ENCODE measurements at places on chromosomes 6 and 20.

DNA sequence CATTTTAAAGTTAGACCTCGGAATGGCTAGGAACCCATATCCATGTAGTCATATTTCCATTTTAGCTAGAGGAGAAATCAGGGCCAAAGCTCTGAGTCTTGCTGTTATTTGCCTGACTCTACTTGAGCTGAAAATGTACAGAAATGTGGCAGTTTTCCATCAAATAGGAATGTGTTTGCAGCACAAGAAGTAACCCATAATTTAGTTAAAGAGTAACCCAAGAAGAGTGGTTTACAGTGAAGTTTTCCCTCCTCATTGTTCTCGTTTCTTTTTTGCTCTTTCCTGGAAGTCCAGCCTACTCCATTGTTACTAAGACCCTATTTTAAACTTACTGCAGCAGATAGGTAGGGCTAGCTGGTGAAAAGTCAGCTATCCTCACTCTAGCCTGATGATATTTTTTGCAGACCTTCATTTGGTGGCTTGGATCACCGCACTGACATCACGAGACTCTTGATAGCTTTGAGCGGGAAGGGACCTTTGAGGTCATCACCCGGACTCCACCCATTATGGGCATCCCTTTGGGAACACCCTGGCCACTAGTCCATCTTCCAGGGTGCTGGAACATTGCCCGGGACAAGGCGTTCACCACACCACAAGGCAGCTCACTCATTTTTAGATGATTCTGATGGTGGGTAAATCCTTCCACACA is 28.0 kb upstream of the ADGRF5 start:
- DNase-seq: no peak

DNA sequence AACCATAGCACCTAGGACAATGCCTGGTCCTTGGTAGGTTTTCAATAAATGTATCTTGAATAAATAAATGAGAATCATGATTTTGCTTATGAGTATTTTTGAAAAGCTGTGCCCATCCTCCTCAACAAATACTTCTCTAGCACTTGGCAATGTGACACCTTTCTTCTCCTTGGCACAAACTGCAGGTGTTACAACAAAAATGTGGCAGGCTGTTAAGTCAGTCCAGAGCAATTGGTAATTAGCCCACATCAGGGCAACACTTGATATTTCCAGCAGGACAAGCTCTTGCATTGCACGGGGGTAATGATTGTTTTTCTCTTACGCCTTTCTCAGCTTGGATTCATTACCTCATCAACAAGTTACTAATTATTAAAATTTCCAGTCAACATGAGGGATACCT is 31.6 kb upstream of the SNX9 start:
- DNase-seq: no peak

DNA sequence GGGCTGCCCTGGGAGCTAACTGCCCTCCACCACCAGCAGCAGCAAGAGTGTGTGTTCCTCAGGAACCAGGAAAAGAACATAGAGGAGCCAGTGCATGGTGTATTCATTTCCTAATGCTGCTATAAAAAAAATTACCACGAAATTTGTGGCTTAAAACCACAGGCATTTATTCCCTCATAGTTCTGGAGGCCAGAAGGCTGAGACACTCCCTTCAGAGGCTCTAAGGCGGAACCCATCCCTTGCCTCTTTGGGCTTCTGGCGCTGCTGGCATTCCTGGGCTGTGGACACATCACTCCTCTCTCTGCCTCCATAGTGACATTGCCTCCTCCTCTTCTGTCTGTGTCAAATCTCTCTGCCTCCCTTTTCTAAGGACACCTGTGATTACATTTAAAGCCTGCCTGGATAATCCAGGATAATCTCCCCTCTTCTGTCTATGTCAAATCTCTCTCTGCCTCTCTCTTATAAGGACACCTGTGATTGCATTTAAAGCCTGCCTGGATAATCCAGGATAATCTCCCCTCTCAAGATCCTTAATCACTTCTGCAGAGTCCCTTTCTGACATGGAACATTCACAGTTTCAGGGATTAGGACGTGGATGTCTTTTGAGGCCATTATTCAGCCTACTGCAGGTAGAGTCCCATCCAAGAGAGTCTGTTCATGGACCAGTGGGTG is 54.7 kb downstream of the NDUFAF5 start:
- no peak for DNase-seq

GRCh38 chr6:91304521-91304920 is 717.6 kb upstream of the MAP3K7 start:
- no peak for DNase-seq

- no peak for DNase-seq
These were observed 20.5 kb downstream of the GCLC start for GRCh38 chr6:53524455-53524815.

- DNase-seq: no peak
These were observed 174.6 kb downstream of the ADGRG6 start for GRCh38 chr6:142476452-142476851.

DNA sequence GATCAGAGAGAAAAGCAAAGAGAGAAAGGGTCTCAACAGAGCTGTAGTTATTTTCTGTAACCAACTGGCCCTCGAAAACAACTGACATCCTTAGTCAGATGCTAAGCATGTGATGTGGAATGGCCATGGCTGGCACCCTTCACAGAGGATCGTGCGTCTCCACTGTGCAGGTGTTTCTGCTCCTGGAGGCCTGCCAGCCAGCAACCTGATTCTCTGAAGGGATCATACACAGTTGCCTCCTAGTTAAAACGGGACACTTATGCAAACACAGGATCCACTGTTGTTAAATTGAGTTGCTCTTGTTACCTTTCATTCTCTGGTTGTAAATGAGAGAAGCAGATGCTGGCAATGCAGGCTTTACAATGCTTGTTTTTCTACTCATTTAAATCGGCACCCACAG is 148.5 kb downstream of the HDGFL1 start:
- no peak for DNase-seq

- no peak for DNase-seq
These were observed 176.7 kb upstream of the RSPO3 start for GRCh38 chr6:126941751-126942150.

DNA sequence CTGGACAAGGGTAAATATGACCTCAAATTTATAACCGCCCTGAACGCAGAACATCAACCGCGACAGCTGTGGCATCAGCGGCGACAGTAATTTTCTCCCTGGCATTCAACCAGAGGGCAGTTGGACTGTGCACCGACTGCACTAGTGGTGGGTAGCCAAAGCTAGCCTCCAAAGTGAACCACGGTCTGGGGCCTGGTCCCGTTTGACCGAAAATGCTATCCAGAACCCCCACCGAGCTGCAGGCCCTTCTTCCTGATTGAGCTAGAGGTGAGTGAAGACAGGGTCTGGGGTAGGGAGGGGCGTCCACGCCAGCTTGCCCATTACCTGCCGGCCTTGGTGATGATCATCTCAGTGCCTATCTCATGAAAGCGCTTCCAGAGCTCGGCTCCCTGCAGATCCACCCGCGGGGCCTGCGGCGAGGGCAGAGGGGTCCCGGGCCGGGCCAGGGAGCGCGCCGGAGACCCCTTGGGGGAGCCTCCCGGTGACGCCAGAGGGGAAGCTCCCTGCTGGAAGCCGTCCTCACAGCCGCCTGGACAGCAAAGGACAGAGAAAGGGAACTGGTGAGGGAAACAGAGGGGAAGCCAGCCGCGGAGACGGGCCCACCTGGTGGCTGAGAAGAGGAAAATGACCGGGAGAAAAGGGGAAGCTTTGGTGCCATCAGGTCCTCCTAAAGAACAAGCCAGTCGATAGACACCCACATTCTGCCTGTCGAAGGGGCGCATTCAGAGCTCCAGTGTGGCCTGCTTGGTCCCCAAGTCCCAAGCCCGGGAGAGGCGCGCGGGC is 2.0 kb downstream of the TBX18 start:
- no peak for DNase-seq

GRCh38 chr6:96014846-96015517 is 792 bp upstream of the FUT9 start:
- no peak for DNase-seq

DNA sequence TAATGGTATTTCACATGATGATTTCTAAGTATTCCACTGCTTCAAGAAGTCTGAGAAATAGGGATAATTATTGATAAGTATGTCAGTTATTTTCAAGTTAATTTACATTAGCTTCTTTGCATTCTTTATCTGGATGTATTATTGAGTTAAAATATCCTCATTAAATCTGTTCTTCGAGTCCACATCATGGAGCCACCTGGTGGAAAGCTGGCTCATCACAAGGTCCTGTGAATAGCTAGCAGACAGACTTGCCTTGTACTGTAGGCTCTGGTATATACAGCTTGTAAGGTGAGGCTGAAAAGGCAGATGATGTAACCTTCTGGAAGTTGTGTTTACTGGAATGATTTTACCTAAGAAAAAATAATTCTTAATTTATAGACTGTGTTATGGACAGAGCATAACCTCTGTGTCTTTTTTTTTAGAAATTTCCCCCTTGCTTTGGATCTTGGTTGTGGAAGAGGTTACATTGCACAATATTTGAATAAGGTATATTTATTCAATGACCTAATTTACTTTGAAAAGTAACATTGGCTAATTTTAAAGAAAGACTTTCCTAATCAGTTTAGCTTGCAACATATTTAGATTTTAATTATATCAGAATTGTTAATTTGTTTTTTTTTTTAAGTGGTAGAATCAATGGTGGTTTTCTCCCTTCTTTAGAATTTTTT is 3.5 kb downstream of the NDUFAF5 start:
- DNase-seq: peak; percentile 14

DNA sequence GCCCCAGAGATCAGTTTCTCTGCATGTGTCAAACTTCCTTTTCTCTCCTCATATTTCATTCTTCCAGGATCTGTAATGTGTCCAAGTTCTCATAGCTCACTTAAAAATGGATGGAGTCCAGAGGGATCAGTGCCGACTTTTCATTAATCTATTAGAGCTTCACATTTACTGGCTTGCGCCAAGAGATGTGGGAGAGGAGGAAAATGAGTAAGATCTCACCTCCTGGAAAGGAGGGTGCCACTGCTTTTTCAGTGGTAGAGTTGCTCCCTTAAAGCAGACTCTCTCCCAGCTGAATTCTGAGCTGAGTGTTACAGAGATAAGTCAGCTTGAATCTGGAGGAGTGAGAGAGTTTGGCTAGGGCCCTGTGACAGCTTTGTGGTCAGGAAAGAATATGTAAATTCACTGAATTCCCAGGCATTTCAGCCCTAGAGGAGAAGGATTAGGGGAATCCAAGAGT is 175.9 kb downstream of the SOX4 start:
- DNase-seq: no peak

DNA sequence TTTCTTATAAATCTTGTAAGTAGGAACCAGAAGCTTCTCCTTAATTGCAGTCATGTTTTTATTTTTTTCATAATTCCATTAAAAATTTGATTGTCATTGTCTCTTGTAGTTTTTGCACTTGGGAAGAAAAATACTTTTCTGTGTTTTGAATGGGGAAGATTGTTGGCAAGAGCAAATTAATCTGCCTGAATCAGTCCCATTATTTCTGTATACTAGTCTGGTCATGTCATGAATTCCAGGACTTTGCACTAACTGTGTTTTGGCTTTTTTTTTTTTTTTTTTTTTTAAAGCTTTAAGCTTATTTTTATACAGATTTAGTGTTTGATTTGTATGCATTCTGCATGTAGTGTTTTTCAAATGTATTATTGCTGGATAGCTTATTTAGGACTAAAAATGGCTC is 47.6 kb downstream of the RALGAPB start:
- no peak for DNase-seq

- no peak for DNase-seq
These were observed 29.7 kb downstream of the ATXN1 start for GRCh38 chr6:16731478-16732051.

- DNase-seq: no peak
These were observed 273.3 kb downstream of the ALDH8A1 start for GRCh38 chr6:134676307-134677281.

DNA sequence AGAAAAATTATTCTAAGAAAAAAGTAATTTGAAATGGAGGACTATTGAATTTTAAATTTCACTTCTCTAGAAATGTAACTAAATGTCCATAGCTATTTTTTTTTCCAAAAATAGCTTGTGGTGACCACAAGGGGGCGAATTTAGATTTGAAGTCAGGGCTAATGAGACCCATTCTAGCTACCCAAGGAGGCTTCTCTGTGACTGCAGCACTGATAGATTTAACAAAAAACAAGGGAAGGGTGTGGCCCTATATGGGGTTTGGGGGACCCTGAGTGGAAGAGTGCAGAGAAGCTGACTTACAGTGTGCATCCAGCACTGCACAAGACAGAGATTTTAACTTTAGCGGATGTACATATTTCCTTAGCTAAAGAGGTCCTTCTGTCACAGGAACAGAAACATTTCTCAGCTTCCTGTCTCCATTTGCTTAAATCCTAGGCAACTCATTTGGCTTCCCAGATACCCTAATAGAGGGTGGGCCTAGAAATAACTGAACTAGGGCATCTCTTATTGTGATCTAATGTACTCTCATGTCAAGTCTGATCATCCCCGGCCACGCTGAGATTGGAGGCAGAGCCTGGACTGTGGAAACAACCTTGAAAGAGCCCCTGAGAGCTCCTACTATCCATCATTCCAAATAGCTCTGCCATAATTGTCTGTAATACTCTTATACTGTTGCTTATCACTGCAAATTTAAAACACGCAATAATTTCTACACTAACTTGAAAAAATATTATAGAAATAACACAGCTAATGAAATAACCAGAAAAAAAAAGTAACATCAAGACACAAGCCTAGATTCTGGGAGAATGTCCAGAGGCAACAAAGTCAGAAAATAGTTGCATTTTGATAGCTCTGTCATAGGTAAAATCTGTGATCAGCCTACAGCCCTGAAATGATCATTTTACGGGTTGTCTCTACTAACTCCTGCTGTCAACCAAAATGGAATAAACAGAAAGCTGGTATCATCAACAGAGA is 93.6 kb downstream of the SNAP91 start:
- no peak for DNase-seq

- DNase-seq: no peak
These were observed 59.0 kb downstream of the PPP1R14C start for GRCh38 chr6:150201772-150202329.

GRCh38 chr6:90039911-90040310 is 145.6 kb downstream of the GJA10 start:
- no peak for DNase-seq

DNA sequence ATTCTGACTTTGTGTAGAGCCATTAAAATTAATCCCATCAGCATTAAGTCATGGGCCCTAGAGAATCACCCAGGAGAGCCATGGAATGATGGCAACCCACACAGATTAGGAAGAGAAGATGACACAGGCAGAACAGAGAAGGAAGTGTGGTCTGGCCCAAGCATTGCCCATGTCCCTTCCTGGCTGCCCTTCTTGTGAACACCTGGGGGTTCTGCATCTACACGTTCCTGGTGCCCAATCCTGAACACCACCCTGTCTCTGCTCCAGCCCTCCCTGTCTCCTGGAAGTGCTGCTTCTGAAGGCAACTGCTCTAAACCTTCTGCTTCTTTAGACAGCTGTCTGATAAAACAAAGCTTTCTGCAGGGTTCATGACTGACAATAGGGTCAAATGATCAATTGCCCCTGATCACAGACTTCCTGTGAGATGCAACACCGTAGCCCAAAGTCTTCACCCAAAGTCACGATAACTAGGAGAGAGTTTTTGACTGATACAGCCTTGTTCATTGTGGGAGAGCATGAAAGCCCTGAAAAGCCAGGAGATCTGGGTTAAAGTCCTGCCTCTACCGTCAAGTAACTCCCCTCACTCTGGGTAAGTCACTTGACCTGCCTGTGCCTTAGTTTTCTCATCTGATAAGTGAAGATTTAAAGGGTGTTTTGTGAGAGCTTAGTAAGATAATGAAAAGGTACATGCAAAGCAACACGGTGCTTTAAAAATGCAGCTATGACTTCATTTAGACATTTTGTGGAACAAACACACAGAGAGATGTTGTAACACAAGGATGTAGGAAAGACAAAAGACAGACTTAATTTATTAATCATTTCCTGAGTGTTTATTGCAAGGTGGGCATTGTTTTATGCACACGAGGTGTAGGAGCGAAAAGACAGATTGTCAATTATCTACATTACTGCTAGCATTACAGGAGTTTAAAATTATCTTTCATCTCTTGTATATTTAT is 291.2 kb upstream of the STXBP5 start:
- DNase-seq: no peak

All from stimulated activated naive CD4-positive, alpha-beta T cell (primary cell).